IPS-NIHi11 (cell line): ENCODE measurements at places on chromosomes 3 and 15.

DNA sequence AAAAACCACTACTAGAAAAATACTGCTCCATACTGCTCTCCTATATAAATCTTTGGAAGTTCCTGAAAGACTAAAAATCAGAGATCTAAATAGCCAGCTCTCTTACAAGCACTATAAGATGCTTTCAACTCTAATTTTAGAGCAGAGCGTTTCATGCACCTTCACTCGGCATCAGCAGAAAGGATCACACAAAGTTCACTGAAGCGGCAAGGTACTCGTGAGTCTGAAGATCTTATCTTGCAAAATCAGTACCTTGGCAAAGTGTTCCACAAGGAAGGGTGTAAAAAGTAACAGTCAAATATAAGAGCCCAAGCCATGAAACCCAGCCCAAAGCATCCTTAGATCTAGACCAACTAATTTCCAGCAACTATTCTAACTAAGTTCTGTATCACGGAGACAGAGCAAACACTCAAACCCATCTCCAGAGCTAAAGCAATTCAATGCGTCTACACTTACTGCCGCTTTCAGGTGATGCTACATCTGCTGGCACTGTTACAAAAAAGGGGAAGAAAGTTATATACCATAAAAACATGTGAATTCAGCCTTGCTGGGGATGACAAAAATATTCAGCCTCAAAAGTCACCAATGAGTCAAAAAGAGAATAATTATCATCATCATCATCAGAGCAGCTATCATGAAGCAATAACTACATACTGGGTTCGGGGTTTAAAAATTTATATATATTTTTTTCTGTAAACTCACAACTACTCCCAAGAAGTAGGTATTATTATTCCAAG lies 16.3 kb downstream of the VPS39 start:
- DNase-seq: no peak

- DNase-seq: peak; percentile 24
Measured at GRCh38 chr3:179949412-179949811, 87.3 kb downstream of the PEX5L start.

- DNase-seq: no peak
Measured at GRCh38 chr3:69357196-69357595, 28.7 kb downstream of the FRMD4B start.

DNA sequence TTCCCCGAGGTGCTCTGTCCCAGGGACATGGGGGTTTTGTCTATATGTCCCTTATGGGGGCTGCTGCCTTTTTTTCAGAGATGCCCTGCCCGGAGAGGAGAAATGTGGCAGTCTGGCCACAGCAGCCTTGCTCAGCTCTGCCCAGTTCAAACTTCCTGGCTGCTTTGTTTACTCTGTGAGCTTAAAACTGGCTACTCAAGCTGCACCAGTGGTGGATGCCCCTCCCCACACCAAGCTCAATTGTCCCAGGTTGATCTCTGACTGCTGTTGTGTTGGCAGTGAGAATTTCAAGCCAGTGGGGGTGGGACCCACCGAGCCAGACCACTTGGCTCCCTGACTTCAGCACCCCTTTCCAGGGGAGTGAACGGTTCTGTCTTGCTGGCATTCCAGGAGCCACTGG lies 188.9 kb downstream of the STXBP5L start:
- DNase-seq: no peak

GRCh38 chr15:70345251-70346019 lies 247.7 kb upstream of the TLE3 start:
- DNase-seq: no peak

GRCh38 chr15:77528290-77528967 lies 104.3 kb downstream of the LINGO1 start:
- no peak for DNase-seq

- DNase-seq: no peak
Measured at GRCh38 chr3:141227752-141228151, 3.9 kb upstream of the PXYLP1 start.

GRCh38 chr3:42094691-42095391 lies 3.7 kb downstream of the TRAK1 start:
- no peak for DNase-seq

GRCh38 chr15:69467636-69468035 lies 15.0 kb downstream of the RPLP1 start:
- DNase-seq: no peak

DNA sequence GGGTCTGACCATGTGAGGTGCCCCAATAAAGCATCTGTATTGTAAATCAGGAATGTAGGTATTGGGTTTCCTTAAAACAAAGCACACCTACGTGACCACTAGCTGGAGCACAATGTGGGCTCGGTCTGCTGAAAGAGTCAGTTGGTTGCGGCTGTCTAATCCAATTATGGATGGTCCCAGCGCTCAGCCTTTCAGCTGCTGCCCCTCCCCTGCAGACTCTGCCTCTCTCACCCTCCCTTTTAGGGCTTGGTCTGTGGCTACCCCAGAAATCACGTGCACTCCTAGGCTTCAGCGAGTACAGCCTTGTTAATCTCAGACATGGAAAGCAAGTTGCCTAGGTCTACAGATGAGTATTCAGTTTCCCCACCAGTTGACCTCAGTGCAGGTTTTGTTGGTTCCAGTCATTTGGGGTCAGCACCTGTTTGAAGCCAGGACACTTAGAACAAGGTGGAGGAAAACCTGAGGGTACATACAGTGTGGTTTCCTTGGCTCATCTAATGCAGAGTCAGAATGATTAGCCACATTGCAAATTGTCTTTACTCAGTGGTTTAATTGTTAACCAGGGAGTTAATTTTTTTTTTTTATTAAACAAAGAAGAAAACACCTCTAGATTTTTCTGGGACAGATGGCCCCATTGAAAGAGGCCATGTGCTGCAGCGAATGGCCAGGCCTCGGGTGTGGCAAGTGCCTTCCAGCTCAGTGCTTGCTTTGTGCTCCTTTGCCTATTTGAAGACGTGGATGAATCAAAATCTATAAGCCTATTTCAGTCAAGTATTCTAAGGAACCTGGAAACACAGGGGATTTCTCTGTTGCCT lies 137.7 kb downstream of the IGF1R start:
- peak; percentile 43 for DNase-seq

DNA sequence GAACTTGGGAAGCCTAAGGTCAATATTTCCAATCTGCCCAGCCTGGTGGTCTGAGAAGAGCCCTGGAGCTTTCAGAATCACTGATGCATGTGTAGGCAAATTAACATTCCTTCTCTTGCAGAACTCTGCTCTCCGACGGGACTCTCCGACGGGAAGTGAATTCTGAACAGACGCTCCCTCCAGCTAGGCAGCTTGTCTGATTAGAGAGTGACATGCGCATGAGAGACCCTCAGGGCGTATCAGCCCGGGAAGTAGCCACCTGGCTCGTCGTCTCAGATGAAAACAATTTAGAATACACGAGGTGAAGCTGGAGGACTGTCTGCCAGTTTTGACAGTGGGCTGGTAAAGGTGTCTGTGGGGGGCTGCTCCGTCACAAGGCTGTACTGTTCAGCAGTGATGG lies 103.1 kb downstream of the DGKG start:
- DNase-seq: peak; percentile 33

DNA sequence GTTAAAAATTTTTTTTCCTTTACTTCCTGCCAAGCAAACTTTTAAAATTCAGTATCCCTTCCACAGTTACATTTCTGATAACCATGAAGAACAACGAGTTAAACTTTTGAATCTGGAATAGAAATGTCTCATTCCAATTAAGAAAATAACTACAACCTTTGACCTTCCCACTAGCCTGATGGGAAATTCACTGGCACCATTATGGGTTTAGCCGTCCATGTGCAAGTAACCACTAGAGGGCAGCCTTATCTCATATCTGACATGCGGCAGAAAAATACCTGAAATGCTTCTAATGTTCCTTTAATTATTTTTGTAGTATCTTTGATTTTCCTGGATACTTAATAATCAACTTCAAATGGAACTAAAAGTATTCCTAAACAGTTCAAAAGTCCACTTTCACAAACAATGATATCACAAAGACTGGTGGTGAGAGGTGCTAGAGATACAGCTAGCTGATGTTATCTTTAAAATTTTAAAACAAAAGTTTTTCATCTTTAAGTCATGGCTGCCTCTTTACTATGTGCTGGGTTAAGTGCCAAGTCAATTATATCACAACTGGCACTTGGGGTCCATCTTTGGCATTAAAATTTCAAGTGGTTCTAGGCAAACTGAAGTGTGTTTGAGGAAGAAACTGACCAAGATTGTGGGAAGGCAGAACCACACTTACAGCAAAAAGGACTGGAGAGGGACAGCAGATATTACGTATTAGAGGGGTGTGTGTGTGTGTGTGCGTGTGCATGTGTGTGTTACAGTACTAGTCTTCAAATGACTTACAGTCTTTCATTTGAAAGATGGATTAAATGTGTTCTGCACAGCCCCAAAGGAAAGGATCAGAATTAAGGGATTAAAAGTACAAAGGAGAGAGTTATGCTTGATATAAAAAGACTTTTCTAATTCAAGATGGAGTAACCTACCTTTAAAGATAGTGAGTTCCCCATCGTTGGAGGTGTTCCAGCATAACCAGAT lies 107.1 kb upstream of the ICE2 start:
- DNase-seq: peak; percentile 70

- no peak for DNase-seq
Measured at GRCh38 chr15:51183076-51183475, 88.4 kb upstream of the TNFAIP8L3 start.

DNA sequence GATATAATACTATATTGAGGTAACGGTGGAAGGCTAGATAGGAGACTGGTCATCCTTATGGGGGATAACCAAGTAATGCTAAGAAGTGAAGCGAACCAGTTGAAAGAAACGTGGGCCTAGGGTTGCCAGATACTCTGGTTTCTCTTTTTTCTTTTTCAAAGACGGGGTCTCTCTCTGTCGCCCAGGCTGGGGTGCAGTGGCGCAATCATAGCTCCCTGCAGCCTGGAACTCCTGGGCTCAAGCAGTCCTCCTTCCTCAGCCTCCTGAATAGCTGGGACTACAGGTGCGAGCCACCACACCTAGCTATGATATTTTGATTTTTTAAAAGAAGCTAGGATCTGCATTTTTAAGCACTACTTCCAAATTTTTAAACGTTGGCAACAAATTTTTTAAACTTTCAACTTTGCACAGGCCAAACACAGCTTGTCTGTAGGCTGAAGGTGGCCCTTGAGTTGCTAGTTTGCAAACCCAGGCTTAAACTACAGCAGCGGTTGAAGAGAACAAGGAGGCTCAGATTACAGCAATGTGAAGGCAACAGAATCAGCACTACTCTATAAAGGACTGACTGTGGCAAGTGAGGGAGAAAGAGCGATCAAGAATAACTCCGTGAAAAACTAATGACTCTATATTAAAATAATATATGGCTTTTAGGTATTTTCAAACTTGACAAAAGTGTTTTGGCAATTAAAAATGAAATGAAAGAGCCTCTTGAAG lies 1.2 kb upstream of the RUBCN start:
- DNase-seq: no peak

DNA sequence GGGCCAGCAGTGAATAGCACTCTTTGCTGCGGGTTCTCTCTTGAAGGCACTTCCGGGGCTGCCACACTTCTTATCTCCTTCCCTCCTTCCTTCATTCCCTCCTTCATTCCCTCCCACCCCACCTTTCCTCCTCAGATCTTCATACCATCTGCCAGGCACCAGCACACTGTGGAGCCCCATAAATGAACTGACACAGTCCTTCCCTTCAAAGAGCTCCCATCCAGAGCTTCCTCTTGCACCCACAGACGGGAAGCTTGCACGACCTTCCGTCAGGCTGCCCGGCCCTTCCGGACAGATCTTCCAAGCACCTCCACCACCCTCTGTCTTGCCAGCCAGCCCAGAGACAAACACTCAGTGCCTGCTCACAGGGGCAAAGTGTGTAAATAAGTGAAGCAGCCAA lies 65.4 kb upstream of the HERC1 start:
- DNase-seq: no peak

- DNase-seq: no peak
Measured at GRCh38 chr3:24255414-24255813, 239.2 kb downstream of the THRB start.

DNA sequence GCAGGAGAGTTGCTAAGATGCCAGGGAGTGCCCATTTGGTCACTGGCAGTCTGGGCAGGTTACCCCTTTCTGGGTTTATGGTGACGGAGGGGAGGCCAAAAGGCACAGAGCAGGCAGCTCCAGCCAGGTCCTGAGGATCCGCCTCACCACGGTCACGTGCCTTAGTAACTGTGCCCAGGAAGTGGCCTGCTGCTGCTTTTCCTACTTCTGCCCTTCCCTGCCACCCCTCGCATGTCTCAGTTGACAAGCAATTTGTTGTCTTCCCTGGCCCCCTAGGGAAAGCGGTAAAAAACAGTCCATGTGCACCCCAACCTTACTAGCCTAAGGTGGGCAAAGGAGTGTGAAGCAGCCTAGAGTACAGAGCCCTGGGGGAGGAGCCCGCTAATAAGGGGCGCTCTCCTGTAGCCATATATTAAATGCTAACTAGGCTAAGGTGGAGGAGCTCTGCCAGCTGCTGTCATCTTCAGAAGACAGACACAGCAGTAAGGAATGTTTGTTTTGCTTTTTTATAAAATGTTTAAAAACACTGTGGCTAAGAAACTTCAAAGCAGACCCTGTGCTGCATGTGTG lies 9.1 kb upstream of the LIPH start:
- DNase-seq: no peak

- peak; percentile 17 for DNase-seq
Measured at GRCh38 chr3:29057326-29057725, 223.5 kb upstream of the RBMS3 start.

DNA sequence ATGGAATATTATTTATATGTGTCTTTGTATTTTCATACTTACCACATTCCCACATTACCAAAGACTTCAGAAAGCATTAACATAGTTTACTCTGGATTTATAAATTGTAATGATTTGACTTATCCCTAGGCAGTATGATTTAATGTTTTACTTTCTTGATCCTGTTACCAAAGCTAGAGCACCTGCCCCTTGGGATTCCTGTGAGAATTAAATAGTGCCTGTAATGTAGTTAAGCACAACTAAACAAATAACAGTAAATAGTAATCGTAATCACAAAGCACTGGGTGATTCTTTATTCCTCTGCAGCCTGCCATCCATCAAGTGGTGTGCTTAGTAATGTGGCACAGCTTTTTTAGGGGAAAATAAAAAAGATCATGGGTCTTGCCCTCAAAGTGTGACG lies 39.1 kb downstream of the ATP2C1 start:
- DNase-seq: no peak

GRCh38 chr15:92466834-92467233 lies 73.2 kb downstream of the ST8SIA2 start:
- DNase-seq: no peak

DNA sequence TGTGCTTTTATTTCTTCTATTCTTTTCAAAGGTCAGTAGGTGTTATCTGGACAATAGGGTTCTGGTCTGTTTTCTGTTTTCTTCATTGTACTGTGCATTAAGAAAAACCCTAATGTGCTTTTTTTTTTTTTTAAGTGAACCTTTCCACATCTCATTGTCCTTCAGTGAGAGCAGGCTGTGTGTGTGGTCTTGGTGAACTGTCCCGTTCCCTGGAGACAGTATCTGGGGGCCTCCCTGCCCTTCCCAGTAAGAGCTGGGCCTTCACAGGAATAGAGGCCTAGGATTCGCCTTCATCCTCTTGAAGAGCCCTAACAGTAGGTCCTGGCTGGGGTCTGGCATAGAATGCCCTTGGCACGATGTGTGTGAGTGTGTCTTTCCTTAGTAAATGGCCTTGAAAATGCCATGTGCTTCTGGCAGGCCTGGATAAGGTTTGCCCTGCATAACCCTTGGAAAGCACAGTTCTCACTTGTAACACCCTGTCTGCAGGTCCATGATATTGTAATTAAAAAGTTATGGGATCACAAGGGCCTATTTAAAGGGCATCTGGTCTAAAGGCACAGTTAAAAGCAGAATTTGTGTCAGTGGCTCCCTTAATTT lies 81.2 kb downstream of the IGF1R start:
- DNase-seq: no peak
